EL (cell line): ENCODE measurements at places on chromosomes 3 and 15.

DNA sequence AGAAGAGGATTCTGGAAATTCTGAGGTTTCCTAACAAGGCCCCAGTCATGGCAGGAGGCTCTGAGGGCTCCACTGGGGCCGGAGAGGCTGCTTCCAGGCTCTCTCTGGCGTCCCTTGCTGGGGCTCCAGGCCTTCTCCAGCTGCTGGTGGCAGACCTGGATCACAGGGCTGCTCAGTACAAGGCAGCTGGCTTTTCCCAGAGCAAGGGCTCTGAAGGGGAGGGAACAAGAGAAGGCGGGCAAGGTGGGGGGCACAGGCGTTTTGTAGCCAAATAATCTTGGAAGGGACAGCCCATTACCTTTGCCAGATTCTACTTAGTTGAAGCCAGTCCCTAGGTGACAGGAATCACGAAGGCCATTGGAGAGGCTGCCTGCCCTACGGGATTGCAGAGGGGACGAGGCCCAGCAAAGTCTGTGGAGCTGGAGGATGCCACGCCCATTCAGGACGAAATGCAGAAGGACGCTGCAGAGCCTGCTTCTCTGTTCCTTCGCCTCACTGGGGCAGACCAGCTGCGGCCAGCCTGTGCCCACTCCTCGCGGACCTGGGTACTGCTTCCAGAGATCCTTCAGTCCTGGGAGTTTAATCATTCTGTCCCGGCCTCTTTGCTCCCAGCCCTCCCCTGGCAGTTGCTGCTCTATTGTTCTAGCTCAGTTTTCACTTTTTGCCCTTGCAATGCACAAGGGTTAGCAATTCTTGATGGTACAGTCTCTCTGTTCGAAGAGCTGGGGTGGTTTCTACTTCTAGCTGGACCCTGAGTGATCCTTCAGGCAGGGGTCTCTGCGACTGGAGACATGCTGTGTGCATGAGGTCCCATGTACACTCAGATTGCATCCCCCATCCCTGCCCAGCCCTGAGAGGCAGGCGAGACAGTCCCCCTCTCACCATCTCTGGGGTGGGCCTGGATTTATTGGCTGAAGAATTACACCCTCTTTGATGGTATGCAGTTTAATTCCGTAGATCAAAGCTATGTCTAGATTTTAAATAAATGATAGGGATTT lies 149.3 kb upstream of the MEF2A start:
- DNase-seq = no peak

GRCh38 chr15:63891079-63891767 lies 57.5 kb upstream of the HERC1 start:
- DNase-seq = peak; percentile 78

DNA sequence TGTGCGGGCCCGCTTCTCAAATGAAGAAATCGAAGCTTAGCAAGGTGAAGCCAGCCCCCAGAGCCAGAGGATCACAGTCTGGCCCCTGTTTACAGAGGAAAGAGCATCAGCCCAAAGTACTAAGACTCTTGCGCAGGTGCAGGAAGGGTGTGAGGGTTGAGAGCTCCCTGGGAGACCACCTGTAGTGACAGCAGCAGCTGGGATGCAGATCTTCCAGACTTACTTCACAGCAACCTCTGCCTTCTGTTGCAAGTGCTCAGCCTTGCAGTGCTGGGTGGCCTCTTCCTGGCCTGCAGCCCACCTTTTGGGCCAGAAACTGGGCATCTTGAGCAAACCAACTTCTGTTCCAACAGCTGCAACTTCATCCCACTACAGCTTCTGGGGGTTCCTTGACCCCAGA lies 19.7 kb downstream of the SPATA12 start:
- no peak for DNase-seq

- DNase-seq = no peak
Observed at GRCh38 chr3:65871305-65872141, 167.2 kb downstream of the MAGI1 start.

GRCh38 chr15:66923438-66923881 lies 141.9 kb upstream of the SMAD3 start:
- peak; percentile 31 for DNase-seq

DNA sequence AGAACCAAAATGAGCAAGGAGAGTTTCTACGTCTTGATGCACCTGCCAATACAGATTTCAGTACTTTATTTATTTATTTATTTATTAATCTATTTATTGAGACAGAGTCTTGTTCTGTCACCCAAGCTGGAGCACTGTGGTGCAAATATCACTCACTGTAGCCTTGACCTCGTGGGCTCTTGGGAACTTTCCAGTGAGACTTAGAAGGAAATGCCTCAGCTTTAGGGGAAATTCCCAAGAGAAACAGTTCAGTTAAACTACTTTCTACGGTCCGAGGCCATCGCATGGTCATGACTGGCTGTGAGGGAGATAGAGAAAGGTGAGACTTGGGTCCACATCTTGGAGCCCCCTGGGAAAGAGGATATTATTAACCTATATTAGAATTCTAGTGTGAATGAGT lies 47.0 kb upstream of the HERC1 start:
- DNase-seq = peak; percentile 56

DNA sequence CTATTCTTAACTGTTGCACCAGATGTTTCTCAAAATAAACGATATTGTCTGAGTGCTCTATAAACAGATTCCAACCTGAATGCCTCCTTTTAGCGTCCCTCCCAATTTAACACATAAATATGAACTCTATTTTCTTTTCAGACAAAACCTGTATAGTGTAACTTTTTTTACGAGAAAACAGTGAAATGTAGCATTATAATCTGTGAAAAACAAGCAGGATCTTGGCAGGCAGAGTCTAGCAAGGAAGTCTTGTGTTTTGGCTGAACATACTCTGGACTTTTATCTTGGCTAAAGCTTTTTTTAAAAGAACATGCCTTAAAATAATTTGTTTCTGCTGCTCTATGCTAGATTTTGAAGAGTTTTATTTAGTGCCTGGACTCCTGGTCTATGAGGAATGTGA lies 150.5 kb downstream of the ROBO2 start:
- DNase-seq = no peak

DNA sequence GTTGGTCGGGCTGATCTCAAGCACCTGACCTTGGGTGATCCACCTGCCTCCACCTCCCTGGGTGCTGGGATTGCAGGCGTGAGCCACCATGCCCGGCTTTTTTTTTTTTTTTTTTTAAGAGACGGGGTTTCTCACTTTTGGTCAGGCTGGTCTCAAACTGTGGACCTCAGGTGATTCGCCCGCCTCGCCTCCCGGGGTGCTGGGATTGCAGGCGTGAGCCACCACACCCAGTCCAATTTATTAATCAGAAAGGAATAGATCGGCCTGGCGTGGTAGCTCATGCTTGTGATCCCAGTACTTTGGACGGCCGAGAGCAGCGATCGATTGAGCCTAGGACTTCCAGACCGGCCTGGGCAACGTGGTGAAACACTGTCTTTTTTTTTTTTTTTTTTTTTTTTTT lies 13.9 kb upstream of the GOLGA8M start:
- no peak for DNase-seq

GRCh38 chr15:95758451-95758850 lies 572.0 kb upstream of the NR2F2 start:
- DNase-seq = no peak

GRCh38 chr3:94303897-94304296 lies 241.0 kb downstream of the NSUN3 start:
- DNase-seq = peak; percentile 1

DNA sequence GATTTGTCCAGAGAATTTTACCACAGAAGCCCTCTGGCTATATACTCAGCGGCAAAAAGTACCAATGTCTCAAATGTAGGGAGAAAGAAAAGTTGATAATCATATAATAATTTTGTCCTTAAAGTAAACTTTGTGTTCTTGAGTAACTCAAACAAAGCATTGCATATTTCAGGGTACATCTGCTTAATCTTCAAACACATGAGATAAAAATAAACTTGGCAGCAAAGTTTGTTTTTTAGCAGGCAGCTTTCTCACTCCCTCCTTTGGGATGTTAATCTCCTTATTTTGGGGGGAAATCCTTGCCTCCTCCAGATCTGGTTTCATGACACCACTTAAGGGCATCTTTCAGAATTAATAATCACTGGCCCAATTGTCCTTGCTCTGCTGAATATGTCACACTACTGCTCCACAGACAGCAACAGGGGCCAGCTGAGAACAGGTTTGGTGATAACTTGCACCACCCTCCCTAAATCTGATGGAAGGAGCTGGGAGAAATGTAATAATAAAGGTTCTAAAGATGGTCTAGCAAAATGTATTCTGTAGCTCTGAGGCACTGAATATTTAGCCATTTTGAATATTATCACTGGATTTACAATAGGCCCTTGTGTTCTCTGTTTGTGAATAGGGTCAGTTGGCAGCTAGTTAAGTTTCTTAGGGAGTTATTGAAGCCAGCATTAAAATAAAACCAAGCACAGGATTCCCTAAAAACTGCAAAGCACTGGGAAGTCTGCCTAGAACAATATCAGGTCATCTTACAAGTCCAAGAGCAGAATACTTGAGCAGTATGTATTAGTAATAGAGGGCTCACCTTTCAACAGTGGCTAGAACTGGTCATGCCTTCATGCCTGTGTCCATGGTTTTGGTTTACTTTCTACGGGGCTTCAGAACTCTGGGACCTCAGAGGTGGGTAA lies 79.2 kb downstream of the EFL1 start:
- DNase-seq = peak; percentile 34

DNA sequence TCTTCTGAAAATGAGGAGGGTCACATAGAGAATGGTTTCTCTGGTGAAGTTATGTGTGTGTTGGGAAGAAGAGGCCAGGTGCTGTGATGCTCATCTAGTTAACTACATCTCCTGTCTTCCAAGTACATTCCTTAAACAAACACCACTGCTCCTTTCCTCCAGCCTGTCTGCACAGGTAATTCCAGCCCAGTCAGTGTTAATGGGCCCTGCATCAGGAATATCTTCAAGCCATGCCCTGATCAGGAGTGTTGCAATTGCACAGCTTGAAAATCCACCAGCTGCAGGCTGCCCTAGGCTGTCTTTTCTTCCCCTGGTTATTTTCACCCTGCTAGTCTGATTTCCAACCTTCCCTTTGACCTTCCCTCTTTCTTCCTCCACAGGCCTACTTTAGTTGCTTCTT lies 41.9 kb upstream of the LMOD3 start:
- no peak for DNase-seq

GRCh38 chr15:36428102-36428845 lies 151.2 kb upstream of the CDIN1 start:
- peak; percentile 100 for DNase-seq

DNA sequence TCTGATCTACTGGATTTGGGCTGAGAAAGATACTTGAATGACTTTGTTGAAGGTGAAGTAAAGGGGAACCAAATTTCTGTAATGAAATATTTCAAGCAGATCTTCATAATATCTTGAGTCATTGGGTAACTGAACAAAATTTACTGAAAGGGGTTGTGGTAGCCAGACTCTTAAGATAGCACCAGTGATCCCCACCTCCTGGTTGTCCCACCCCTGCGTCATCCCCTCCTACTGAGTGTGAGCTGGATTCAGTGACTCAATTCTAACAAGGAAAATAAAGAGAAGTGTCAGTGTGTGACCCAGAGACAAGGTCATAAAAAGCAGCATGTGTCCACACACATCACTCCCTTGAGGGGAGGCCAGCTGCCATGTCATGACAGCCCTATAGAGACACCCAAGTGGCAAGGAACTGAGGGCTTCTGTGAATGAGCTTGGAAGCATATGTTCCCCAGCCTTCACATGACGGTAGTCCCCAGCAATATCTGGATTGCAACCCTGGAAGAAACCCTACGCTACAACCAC lies 107.1 kb downstream of the MECOM start:
- DNase-seq = no peak
